ENCODE measurements at places on chromosomes 12 and 14.

- DNase-seq = no peak
These were observed 581.7 kb downstream of the DIO2 start for GRCh38 chr14:79629411-79630287.

DNA sequence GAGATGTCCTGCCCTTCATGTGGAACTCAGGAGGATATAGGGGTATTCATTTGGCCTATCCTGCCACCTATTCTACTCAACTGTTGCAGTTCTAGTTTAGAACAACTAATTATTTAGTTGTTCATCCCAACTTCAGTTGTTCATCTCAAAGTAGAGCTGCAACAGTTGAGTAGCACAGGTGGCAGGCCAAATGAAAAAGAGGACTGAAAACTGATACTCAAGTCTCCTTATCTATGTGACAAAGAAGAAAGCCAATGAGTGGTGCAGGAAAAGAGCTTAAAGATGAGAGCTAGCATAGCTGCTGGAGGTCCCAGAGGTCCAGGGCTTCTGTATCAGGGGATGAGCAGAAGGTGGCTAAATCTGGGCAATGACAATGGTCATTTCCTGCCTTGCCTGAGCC lies 148.9 kb upstream of the KITLG start:
- no peak for DNase-seq

- no peak for DNase-seq
These were observed 44.6 kb downstream of the FBXO21 start for GRCh38 chr12:117145597-117146154.

GRCh38 chr12:64218597-64218996 lies 3.5 kb downstream of the KICS2 start:
- DNase-seq = no peak

DNA sequence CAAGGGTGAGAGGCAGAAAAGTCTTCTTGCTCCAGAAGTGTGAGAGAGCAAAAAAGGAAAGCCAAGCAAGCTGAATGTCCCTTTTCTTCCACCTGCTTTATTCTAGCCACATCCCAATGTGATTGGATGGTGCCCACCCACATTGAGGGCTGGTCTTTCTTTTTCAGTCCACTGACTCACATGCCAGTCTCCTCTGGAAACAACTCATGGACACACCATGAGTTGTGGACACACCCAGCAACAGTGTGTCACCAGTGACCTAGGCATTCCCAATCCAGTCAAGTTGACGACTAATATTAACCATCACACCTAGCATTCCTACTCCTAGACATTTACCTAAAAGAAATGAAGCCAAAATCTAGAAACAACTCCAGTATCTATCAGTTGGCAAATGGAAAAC lies 7.2 kb upstream of the DICER1 start:
- DNase-seq = no peak

GRCh38 chr12:11825278-11825677 lies 175.8 kb downstream of the ETV6 start:
- no peak for DNase-seq

DNA sequence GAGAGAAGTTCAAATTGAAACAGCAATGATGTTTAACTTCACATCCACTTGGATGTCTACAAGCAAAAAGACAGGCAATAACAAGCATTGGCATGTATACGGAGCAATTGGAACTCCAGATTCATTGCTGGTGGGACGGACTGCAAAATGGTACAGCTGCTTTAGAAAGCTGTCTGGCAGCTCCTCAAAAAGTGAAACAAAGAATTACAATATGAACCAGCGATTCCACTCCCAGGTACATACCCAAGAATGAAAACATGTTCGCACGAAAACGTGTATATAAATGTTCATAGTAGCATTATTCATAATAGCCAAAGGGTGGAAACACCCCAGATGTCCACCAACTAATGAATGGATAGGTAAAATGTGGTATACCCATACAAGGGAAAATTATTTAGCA lies 125.7 kb downstream of the HMGA2 start:
- DNase-seq = no peak
